ENCODE measurements at places on chromosomes 4 and X.

GRCh38 chr4:72582853-72583252 lies 13.8 kb upstream of the ADAMTS3 start:
- DNase-seq: no peak

- DNase-seq: no peak
Observed at GRCh38 chr4:174427571-174428140, 94.6 kb downstream of the HPGD start.

GRCh38 chrX:1932231-1932630 lies 317.4 kb downstream of the ASMT start:
- no peak for DNase-seq

- no peak for DNase-seq
Observed at GRCh38 chrX:109826954-109827708, 94.1 kb upstream of the ACSL4 start.

DNA sequence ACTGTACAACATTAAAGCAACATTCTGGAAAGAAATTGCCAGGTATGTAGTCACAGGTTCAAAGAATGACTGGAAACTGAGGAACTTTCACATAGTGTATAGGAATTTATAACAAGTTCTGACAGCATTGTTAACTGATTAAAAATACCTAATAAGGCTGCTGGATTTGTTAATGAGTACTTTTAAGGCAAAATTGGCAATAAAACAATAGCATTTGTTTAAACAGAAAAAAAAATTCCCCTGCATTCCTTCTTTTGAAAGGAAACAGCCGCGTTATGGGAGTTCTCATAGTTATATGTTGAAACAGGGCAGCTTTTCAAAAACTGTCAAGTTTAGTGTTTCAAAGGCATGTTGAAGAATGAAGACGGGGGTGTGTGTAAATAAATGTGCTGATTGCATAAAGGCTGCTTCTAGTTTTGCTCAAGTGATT lies 282.5 kb upstream of the FAT1 start:
- no peak for DNase-seq

DNA sequence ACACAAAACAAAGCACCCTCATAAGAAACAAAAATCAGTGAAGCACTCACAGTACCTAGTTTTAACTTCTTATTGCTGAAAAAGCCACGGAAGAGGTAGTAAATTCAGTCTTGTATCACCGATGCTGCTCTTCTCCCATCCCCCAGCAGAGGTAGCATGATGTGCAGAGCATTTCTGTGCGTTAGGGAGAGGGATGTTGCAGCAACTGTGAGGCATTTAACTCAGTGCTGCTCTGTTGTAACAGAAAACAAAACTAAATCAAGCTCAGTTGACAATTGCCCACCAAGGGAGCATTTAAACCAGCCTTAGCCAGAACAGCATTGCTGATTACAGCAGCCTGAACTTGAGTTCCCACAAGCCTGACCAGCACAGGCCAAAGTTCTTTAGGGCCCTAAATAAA lies 1279.7 kb upstream of the ADGRL3 start:
- DNase-seq: no peak

DNA sequence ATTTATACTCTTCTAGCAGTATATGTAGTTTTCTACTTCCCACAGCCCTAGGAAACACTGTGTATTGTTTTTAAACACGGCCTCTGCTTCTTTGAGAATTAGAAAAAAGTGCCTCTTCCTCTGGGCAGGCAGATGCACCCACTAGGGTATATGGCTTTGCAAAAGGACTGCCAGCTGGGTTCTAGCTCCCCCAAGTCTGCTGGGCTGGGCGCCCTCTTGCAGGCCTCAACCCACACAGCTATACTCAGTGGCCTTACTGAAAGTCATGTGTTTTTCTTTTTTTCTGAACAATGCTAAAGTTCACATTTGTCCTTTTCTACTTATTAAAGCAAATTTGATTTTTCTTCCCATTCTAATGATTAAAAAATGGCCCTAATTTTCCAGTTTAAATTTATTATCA lies 35.5 kb upstream of the BMPR1B start:
- DNase-seq: peak; percentile 77

Measured in DND-41 (cell line).